ENCODE measurements at places on chromosomes 13 and 19.

- DNase-seq = no peak
These were observed 58.3 kb upstream of the CSNK1A1L start for GRCh38 chr13:37163641-37164265.

GRCh38 chr19:38134540-38135149, 89.4 kb downstream of the DPF1 start:
- no peak for DNase-seq

- DNase-seq = no peak
These were observed 11.7 kb downstream of the BCKDHA start for GRCh38 chr19:41409288-41409687.

DNA sequence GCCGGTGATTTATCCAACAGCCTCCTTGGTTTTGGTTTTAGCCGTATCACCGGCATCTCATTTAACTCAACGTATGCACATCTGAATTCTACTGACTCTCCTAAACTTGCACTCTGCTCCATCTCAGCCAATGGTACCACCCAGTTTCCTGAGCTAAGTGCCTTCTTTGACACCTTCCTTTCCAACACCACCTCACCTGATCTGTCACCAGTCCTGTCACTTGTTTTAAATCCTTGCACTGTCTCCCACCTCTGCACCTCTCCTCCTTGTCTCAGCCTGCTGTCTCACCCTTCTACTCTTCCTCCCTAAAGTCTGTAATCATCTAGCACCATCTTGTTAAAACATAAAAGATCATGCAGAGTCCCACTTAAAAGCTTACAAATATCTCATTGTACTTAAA, 28.1 kb upstream of the TPT1 start:
- DNase-seq = no peak

DNA sequence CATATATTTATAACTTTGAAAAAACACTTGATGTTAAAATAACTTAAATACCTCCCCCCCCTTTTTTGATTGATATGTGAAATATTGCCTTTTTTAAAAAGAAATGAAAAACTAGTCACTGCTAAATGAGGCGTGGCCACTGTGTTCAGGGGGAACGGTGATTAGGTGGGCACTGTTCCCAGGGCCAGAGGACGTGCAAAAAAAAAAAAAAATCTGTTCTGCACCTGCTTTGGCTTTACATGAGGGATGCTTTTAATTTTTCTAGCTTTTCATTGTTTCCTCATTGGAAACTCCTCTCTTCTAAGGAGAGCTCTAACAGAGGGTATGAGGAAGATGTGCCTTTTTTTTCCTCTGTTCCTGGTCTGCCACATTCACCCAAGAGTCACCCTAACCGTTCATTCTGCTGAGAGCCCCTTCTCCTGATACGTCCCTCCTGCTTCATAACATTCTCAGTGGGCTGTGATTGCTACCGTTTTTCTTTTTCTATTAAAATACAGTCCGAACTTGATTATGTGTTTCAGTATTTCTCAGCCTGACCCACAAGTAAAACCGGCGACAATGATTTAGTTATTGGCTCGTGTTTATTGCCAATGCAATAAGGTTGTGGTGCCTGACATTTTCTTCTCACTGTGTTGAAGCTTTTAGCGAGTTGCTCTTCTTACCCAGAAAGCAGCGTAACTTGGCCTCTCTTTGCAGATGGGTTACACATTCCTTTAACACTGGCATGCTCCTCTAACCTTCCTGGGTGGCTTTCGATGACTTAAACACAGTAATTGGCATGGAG, 64.8 kb upstream of the ZNF536 start:
- no peak for DNase-seq

GRCh38 chr19:2345794-2346663, 14.0 kb upstream of the TMPRSS9 start:
- peak; percentile 20 for DNase-seq

GRCh38 chr19:17881701-17882100, 10.0 kb downstream of the SLC5A5 start:
- no peak for DNase-seq

DNA sequence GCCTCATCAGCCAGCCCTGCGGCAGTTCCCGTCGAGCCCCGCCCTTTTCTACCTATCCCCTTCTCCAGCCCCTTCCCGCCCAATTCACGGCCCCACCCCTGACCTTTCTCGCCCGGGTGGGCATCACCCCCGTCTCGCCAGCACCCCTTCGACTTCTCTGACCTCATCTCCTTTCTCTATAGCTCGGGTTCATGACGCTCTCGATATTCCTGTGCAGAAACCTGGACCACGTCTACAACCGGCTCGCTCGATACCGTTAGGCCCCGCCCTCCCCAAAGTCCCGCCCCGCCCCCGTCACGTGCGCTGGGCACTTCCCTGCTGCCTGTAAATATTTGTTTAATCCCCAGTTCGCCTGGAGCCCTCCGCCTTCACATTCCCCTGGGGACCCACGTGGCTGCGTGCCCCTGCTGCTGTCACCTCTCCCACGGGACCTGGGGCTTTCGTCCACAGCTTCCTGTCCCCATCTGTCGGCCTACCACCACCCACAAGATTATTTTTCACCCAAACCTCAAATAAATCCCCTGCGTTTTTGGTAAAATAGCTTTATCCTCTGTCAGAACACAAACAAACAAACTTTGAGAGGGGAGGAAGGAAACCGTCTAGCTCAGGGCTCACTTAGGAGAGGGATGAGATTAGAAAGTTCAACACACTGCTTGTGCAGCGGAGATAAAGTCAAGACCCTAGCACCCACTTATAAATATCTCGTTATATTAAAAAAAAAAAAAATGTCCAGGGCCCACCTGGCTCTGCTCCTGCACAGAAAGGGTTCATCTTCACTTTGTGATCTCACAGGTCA, 5.1 kb downstream of the CD37 start:
- DNase-seq = peak; percentile 54

GRCh38 chr19:8404391-8405151, 8.5 kb upstream of the MARCHF2 start:
- no peak for DNase-seq

All from NCI-H748 treated with DMSO at 0.1 percent for 48 hours (cell line).